ENCODE measurements at places on chromosomes 16 and 17.

- DNase-seq: no peak
These were observed 1.4 kb downstream of the GSE1 start for GRCh38 chr16:85614338-85615013.

DNA sequence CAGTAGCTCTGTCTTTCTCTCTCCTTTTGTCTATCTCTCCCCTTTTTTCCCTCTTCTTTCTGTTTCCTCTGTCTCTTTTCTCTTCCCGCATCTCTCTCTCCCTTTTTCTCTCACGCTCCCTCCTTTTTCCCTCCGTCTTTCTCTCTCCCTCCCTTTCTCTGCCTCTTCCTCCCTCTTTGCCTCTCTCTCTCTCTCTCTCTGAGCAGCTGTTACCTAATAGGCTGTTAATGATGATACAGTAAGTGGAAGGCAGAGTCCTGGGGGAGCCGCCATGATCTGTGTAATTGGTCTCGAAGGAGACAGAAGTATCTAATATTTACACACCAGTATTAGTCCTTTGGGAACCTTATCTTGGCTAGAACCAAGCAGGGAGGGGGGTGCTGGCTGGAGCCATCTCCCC is 136.1 kb upstream of the CIBAR2 start:
- peak; percentile 38 for DNase-seq

DNA sequence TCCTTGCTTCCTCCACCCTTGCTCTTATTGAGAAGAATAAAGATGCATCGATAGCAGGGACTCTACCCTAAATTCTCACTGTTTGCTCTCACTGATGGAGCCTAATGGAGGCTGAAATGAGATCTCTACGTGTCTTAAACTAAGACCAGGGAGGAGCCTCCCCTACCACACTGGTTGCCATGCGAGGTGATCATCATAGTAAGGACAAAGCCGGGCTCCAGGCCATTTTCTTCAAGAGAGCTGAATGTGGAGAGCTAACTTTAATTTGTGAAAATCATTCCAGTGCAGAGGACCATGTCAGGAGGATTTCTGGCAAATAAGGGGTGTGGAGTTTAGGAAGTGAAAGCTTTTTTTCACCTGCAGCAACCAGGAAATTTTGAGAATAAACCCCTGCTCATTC is 5.6 kb downstream of the CDH11 start:
- no peak for DNase-seq

DNA sequence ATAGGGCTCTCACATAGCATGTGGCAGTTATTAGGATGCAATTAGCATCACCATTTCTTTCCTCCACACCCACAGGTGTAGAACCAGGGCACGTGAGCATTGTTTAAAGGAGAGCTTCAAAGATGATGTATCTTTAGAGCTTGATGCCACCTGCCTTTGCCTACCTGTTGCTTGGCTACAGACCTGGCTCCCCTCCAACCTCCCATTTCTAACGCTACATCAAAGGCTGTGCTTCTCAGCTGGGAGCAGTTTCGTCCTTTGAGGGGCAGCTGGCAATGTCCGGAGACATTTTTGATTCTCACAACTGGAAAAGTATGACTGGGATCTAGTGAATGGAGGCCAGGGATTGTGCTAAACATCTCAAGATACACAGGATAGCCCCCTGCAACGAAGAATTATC is 78.5 kb upstream of the CLEC3A start:
- no peak for DNase-seq

GRCh38 chr17:45077643-45078042 is 16.5 kb downstream of the NMT1 start:
- DNase-seq: no peak

DNA sequence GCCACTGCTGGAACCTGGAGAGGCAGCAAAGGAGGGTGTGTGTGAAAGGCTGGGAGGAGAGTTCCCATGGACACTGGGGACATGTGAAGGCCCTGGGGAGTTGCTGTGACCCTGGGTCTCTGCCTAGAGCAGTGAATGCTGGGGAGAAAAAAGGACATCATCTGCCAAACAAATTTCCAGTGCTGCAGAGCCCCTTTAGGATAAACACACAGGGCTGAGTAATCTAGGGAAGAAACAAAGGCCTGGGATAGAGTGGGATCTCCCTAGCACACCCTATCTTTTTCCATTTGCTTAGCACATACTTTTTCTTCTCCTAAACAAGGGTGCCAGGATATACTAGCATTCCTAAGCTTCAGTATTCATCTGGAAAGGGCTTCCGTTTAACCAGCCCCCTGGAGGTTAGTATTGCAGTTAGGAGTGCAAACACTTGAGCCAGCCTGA is 3.3 kb upstream of the HIGD1B start:
- DNase-seq: no peak

GRCh38 chr17:45248132-45248957 is 13.5 kb downstream of the SPATA32 start:
- no peak for DNase-seq

All from NCI-H1694 treated with DMSO at 0.1 percent for 48 hours (cell line).